ENCODE measurements at places on chromosomes 11 and 22.

DNA sequence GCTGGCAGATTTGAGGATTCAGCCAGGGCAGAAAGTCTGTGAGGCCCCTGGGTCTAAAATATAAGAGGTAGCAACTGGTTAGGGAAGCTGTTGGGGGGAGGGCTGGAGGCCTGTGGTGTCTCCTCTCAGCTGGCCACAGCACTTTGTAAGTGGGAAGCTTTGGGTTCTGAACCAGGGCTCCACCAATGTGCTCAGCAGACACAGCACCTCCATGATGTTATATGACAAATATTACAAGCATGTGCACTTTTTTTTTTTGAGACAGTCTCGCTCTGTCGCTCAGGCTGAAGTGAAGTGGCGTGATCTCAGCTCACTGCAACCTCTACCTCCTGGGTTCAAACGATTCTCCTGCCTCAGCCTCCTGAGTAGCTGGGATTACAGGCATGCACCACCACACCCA is 8.0 kb downstream of the ARHGAP1 start:
- no peak for DNase-seq

DNA sequence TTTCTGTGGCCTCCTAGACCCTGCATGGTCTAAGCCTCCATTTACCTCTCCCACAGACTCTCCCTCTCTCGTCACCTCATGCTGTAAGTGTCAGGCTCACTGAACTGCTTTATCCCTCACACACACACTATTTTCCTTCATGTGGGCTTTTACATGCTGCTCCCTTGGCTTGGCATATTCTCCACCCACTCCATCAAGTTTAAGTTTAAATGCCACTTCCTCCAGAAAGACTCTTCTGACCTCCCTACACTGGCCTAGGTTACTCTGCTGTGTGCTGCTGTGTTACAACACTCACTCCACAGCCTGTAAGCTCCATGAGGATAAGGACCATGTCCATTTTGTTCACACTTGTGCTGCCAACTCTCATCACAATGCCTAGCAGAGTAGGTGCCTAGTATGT is 2.5 kb downstream of the DCHS1 start:
- DNase-seq: no peak

- DNase-seq: no peak
These were observed 1.2 kb upstream of the GAL start for GRCh38 chr11:68683121-68683520.

DNA sequence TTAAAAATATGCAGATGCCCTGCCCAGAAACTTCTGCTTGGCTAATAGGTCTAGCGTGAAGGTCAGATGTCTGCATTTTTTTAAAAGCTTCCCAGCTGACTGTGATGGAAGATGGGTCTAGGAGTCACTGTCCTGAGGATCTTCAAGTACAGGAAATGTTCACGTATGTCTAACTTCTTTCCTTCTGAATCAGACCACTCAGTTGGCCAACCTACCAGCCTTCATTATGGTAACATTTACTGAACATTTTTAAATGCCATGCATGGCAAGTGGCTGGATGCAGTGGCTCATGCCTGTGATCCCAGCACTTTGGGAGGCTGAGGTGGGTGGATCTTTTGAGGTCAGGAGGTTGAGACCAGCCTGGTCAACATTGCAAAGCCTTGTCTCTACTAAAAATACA is 1.1 kb upstream of the PRG2 start:
- no peak for DNase-seq

DNA sequence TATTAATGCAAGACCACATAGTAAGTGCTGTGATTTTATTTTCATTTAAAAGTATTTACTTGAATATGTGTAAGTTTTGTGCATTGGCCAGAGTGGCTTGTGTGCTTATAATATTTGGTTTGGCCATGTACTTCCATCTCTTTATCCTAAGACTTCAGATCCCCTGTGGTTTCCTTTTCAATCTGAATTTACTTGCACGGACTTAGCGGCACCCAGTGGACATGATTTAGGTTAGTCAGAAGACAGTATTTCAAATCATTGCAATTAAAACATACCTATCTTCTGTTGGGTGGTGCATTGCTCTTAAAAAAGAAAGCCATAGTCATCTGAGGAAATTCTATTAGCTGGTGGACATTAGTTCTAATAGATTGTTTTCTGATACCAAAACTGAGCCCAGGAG is 30.7 kb downstream of the PIWIL4 start:
- no peak for DNase-seq

- peak; percentile 50 for DNase-seq
These were observed 17.4 kb upstream of the GNB1L start for GRCh38 chr22:19871845-19872778.

DNA sequence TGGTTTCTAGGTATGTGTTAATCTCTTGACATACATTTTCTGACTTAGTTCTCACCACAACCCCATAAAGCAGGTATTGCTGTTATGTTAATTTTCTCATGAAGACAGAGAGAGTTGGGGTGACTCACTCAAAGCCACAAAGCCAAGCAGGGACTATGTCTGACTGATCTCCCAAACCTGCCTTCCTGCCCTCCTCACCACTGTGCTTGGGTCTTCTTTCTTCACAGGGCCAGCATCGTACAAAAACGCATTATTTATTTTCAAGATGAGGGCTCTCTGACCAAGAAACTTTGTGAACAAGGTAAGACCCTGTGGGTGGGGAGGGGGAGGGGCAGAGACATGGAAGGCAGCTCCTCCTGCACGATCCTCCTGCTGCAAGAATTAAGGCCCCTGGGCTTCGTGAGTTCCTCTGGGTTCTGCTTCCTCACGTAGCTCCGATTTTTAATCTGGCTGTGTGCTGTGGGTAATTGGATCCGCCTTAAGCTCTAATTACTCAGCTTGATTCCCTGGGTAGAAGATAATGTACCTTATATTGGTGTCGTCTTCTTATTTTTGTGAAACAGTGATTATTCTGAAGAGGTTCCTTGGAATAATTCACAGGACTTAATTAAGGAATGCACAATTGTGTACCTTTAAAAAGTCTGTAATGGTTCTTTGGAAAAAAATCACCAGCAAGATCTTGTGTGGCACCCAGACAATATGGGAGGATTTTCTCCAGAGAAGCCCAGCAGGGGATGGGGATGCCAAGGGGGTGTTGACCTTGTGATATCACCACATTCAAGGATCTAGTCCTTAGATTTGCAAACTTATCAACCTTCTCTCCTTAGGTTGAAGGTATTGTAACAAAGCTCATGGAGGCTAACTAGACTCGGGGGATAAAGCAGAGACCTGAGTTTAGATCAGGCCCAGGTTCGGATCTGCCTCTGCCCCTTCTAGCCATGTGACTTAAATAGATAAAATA is 112.9 kb downstream of the SPON1 start:
- no peak for DNase-seq

Data from sciatic nerve (tissue), 2 donors.